ENCODE measurements at places on chromosomes 1 and 21.

GRCh38 chr1:224919508-224919907, 10.0 kb upstream of the DNAH14 start:
- ATAC-seq = no peak

GRCh38 chr1:206676499-206676898, 8.2 kb upstream of the MAPKAPK2 start:
- no peak for ATAC-seq

DNA sequence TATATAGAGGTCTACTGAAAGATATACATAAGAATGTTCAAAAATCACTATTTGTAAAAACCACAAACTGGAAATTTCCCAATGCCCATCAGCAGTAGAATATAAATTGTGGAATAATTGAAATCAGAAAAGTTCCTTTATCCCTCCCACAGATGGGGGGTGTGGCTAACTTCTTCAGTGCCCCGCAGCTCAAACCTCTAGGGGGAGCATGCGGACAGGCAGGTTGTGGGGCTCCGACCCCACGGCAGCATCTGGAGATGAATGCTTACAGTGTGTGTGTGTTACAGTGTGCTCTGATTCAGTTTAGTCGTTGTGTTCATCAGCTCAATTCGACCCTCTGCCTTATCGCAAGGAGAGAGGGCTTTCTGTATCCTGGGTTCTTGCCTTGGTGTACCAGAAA, 262.1 kb upstream of the LRRC7 start:
- ATAC-seq = no peak

- ATAC-seq = no peak
Observed at GRCh38 chr1:218693599-218693998, 348.5 kb downstream of the TGFB2 start.

DNA sequence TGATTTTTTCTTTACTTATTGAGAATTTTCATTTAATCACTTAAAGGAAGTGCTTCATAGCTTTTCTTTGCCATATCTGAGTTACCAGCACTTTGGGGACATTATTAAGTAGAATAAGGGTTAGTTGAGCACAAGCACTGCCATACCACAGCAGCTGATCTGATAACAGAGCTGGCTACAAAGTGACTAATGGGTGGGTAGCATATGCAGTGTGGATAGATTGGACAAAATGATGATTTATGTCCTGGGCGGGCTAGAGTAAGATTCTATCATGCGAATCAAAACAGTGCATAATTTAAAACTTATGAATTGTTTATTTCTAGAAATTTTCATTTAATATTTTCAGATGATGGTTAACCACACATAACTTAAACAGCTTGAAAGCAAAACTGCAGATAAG, 102.2 kb upstream of the SNX7 start:
- ATAC-seq = no peak

GRCh38 chr1:162110910-162111309, 41.4 kb downstream of the NOS1AP start:
- ATAC-seq = no peak

DNA sequence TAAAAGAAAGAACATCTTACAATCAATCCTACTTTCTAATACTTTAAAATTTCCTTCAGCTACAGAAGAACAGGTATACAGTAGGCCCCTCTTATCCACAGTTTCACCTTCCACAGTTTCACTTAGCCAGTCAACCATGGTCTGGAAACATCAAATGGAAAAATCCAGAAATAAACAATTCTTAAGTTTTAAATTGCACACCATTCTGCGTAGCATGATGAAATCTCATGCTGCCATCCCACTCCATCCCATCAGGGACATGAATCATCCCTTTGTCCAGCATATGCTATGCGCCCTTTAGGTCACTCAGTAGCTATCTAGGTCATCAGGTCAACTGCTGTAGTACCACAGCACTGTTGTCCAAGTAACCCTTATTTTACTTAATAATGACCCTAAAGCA, 67.7 kb downstream of the HSF2BP start:
- ATAC-seq = no peak

- ATAC-seq = no peak
Observed at GRCh38 chr1:116024626-116025025, 48.3 kb downstream of the SLC22A15 start.

DNA sequence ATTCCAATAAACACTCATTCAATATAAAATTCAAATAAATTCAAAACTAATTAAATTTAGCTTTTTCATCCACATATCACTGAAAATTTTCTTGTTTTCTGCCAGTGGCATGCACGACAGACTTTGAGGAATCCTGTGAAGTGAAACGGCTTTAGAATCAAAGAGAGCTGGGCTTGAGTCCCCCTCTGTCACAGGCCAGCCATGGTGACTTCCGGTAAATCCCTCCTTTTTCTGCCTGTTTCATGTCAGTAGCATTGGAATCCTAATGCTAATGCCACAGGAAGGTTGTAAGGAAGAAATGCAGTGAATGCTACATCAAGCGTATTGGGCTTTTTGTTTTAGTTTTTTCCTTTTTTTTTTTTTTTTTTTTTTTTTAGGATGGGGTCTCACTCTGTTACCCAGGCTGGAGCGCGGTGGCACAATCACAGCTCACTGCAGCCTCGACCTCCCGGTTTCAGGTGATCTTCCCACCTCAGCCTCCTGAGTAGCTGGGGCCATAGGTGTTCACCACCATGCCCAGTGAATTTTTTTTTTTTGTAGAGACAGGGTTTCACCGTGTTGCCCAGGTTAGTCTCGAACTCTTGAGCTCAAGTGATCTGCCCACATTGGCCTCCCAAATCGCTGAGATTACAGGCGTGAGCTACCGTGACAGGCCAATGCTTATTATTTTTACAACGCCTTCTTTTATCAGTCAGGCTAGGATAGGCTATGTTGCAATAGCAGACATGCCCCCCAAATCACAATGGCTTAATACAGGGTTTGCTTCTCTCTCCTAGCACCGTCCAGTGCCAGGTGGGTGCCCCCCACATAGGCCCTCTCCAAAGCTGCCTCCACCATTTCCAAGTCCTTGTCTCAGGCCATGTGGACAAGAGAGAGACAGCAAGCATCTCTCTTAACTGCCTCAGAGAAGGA, 3.6 kb upstream of the MATN1 start:
- ATAC-seq = no peak

DNA sequence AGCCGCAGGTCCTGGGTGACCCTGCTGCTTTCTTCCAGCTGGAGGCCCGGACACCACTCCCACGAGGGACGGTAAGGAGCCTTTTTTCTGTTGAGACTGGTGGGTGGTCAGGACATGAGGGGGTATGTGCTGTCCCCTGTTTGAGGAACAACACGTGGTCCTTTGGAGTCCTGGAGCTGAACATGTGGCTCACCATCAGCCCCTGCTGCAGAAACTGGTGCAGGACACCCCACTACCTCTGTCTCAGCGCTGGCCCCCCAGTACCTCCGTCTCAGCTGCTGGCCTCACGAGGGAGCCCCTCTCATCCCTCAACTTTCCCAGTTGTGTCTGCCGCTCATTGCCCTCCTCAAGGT, 34.7 kb downstream of the SLC19A1 start:
- no peak for ATAC-seq

DNA sequence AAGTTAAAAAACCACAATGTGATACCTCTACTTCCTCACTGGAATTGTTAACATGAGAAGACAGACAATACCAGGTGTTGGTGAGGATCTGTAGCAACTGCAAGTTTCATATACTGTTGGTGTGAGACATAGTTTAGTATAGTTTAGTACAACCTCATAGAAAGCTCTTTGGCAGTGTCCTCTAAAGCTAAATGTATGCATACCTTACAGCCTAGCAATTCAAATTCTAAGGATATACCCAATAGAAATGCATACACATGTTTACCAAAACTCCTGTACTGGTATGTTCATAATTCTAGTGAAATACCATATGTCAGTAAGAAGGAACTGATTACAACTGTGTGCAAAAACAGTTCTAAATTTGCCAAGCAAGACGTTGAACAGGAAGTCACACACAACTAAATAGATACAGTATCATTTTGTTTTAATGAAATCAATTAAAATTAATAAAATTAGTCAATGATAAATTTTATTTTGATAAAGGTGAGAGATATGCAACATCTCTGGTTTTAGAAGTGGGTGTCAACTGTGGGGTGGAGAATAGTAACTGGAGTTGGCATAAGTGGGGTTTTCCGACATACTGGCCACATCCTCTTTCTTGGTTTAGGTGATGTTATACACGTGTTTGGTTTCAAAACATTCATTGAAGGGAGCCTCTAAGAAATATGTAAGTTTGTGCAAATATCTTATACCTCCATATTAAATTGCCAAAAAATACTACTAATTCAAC, 450.7 kb downstream of the PTPRC start:
- no peak for ATAC-seq

Data from gastroesophageal sphincter (tissue), 4 donors.